GM12865 (cell line): ENCODE measurements at places on chromosomes 6 and 20.
A peak's percentile ranks its signal among the peaks of the same experiment; 100 is the strongest.

GRCh38 chr20:9220874-9221547 is 152.1 kb downstream of the PLCB4 start:
- no peak for DNase-seq

GRCh38 chr6:44969446-44970185 is 358.5 kb upstream of the RUNX2 start:
- no peak for DNase-seq

GRCh38 chr6:39300739-39301138 is 13.5 kb downstream of the KCNK17 start:
- DNase-seq, result no peak

DNA sequence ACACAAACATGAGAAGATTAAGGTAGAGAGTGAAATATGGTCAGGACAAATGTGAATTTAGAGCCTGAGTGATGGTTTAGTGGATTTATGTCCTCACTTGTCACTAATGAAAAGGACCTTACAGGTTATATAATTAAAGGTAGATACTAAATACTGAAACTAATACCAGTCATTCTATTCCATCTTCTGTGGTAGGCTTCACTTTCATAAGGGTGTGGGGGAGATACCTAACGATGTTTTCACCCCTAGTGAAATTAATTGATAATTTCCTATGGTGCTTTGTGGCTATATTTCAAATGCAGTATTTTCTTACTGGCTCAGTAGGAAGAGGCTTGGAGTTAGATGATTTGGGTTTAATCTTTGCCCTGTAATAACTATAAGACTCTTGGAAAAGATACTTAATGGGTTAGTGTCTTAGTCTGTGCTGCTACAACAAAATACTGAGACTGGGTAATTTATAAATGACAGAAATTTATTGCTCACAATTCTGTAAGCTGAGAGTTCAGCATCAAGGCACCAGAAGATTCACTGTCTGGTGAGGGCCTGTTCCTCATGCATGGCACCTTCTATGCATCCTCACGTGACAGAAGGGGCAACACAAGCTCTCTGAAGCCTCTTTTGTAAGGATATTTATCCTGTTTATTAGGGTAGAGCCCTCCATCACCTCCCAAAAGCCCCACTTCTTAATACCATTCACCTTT is 21.3 kb downstream of the RNF217 start:
- no peak for DNase-seq

- DNase-seq, result no peak
Measured at GRCh38 chr6:32609391-32609730, 19.7 kb upstream of the HLA-DRB1 start.

DNA sequence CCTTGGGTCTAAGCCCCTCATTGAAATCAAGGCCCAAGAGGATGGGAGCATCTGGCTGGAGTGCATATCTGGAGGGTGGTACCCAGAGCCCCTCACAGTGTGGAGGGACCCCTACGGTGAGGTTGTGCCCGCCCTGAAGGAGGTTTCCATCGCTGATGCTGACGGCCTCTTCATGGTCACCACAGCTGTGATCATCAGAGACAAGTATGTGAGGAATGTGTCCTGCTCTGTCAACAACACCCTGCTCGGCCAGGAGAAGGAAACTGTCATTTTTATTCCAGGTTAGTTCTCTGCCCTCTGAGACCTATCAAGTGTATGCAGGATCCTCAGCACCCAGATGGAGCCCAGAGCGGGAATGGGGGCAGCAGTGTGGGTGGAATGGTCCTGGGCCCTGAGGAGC is 5.1 kb downstream of the BTN2A2 start:
- DNase-seq, result no peak

DNA sequence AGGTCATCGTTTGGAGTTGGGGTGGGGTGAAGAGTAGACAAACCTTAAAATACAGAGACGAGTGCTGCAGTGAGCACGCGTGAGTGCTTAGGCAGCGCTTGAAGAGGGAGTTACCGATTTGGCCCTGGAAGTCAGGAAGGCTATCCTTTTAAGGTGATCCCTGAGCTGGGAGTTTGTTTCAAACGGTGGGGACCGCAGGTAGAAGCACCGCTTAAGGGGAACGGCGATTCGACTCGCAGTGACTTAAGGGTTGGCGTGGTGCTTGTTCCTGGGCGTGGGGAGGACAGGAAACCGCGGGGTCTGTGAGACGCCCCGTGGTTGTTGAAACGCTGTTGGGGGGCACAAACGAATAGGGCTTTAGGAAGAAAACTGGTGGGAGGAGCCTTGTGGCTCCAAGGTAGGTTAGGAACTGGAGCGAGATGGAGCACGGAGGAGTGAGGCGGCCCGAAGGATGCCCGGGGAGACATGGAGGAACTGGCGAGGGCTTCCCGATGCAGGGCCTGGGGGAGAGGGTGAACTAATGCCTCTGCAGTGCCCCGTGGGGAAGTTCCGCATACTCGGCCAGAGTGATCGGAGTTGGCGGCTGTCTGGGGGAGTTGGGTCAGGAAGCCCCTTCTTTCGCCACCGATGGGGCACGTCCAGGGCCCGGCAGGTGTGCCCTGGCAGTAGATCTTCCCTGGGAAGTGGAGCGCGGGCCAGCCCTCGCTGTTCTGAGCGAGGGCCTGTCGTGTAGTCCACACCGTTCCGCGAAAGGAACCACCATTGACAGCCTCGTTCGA is 1.3 kb upstream of the CDYL start:
- no peak for DNase-seq

DNA sequence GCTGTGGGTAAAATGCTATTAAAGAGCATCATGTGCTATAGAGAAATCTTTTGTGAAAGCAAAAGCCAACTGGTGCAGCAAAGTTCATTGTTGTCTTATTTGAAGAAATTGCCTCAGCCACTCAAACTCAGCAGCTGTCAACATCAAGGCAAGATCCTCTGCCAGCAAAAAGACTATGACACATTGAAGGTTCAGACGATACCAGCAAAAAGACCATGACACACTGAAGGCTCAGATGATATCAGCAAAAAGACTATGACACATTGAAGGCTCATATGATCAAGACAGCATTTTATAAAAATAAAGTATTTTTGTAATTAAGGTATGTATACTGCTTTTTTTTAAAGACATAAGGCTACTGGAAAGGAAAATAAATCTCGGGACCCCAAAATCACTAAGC is 118.4 kb upstream of the RUNX2 start:
- DNase-seq, result no peak

- no peak for DNase-seq
Measured at GRCh38 chr20:14383335-14383734, 45.9 kb upstream of the FLRT3 start.

DNA sequence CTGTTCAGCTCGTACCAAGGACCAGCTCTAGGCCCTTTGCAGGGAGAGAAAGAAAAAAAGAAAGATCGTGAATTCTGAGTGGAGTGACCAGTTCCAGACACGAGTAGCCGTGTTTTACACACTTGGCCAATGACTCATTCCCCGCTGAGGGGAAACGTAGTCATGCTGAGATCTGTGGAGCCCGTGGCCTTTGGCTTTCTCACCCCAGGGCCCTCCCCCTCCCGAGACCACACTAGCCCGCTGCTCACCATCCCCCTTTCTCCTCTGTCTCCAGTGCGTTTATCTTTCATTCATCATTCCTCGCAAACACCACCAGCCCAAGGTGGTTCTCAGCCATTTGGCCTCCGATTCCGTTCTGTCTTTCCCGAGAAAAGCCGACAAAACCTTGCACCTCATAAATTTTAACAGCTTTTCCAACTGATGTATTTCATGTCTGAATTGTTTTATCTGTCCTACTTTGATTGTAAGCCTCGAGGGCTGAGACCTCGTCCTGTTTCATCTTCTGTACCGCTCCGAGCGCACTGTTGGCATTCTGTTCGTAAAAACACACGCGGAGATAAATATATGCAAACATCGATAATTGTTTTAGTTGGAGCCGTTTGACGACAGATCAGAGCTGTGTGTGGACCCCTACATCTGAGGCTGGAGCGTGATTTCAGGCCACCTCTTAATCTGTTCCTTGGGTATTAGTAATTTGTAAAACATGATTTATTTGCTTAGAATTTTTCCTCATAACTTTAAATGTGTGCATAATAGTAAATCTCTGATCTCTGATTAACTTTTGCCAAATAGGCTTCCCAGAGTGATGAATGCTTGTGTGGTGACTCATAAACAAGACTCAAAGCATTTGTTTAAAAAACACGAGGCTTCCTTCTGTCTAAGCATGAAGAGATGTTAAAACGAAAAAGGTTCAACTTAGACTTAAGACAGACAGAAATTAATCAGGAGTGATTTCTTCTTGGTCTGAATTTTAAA is 336.6 kb downstream of the CDH4 start:
- DNase-seq, result no peak

GRCh38 chr6:130697271-130697994 is 129.8 kb upstream of the SMLR1 start:
- DNase-seq, result no peak

GRCh38 chr20:32911355-32911754 is 52.6 kb downstream of the EFCAB8 start:
- no peak for DNase-seq

GRCh38 chr6:134217105-134217797 is 100.7 kb downstream of the SGK1 start:
- no peak for DNase-seq

DNA sequence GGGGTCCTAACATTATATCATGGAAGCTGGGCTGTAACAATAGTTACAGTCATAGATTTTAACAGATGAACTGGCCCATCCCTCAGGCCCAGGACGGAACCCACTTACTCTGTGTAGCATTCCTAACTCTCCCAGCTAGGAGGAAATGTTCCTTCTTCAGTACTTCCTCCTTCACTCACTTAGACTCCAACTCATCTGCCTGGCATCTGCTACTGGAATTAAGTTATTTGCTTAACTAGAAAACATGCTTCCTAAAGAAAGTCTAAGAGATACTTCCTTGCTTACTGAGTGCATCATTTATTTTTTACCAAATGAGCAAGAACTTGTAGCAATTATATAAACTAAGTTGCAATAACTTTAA is 20.5 kb downstream of the GCLC start:
- DNase-seq, result no peak

- DNase-seq, result no peak
Measured at GRCh38 chr6:20444786-20445271, 43.1 kb downstream of the E2F3 start.

DNA sequence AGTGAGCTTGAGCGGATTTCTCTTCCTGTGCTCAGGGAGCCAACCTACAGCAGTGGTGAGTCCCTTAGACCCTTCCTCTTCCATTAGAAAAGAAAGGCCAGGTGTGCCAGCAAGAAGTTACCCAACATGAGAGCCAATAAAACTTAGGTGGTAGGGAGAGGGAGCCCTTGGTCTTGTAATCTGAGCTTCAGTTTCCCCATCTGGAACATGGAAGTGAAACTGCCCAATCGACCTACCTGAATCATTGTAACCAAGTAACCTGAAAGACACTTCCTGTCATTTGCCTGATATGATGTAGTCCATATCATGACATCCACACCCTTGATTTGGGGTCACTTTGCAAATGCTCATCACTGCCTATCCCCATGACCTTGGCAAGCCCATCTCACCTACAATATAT is 66.4 kb downstream of the MDGA1 start:
- peak; percentile 45 for DNase-seq

DNA sequence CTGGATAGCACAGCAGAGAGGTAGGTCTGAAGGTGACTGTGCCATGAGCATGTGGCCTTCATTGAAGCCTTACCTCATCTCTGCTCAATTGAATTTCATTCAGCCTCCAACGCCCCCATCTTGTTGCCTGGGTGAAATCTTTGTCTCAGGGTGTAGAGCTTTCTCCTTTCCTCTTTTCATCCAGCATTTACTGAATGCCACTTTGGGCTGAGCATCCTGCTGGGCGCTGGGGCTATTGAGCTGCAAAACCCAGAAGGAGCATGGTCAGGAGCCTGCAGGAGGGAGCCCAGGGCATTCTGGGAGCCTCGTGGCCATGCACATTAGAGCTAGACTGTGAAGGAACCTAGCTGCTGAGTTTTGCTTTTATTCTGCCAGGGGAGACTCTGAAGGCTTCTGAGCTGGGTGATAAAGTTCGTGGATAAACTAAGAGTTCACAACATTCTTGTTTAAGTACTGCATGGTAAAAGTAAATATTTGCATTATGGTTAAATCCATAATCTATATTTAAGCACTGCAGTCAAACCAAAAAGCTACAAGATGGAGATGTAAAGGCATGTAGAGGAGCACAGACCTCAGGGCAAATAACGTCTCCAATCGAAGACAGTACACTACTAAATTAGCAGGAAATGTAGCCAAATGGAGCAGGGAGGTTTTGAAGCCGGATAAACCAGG is 13.2 kb upstream of the ASXL1 start:
- no peak for DNase-seq

GRCh38 chr6:14921878-14922671 is 323.8 kb upstream of the JARID2 start:
- no peak for DNase-seq

DNA sequence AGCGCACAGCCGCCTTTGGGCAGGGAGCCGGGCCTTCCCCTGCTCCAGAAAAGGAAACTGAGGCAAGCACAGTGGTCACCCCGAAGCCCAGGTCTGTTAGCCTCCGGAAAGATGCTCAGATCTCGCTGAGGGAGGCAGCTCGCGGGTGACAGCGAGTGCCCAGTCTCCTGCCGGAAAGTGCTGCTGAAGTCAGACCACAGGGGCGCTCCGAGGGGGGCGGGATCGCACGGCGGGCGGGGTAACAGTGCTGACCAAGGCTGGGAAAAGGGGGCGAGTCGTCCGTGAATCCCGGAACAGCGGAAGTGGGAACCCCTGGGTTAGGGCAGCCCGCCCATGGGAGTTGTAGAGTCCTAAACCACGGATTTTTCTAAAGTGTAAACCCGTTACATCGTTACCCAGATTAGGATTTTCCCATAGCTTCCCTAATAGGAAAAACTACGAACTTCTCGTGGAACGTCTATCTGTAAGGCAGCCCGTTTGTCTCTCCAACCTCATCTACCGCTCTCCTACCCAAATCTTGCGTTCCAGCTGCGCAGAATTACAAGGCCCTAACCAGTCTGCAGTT is 504 bp downstream of the VPS16 start:
- DNase-seq, result peak; percentile 51

- DNase-seq, result no peak
Measured at GRCh38 chr6:138572167-138572875, 73.0 kb upstream of the NHSL1 start.

DNA sequence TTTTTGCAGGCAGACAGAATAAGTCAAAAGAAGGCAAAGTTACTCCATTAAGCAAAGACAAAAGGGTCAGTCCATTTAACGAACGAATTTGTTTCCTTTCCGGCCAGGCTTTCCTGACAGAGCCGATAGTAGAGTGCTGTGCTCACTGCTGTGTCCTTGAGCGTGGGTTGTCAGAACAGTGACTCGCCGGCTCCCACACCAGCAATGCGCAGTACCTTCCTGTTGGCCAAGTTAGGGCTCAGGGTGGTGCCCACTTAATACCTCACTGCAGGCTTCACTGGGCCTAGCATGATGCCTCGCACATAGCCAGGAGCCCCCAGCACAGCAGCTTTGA is 294.7 kb downstream of the FOXC1 start:
- DNase-seq, result no peak

- DNase-seq, result no peak
Measured at GRCh38 chr6:75115481-75115880, 90.4 kb downstream of the COL12A1 start.
